ENCODE measurements at places on chromosomes 7 and 10.

DNA sequence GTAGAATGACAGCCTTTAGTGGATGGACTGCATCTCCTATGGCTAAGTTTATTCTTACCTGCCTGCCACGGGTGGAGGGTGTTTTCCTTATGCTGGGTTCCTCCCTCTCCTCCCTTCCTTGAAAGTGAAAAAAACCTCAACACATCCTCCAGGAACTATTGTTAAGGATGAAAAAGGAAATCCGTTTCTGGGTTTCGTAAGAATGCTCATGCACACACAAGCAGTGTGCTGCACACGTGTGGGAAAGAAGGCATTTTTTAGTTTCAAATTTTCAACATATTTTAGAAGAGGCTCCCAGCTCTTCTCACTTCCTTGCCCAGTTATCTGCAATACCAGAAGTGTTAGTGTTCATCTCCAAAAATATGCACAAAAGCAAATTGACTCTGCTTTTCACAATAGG, 90.6 kb downstream of the FAM171A1 start:
- DNase-seq, result no peak

- no peak for DNase-seq
Measured at GRCh38 chr7:134679006-134679405, 32.4 kb downstream of the BPGM start.

GRCh38 chr10:34348917-34349485, 466.1 kb downstream of the PARD3 start:
- no peak for DNase-seq

DNA sequence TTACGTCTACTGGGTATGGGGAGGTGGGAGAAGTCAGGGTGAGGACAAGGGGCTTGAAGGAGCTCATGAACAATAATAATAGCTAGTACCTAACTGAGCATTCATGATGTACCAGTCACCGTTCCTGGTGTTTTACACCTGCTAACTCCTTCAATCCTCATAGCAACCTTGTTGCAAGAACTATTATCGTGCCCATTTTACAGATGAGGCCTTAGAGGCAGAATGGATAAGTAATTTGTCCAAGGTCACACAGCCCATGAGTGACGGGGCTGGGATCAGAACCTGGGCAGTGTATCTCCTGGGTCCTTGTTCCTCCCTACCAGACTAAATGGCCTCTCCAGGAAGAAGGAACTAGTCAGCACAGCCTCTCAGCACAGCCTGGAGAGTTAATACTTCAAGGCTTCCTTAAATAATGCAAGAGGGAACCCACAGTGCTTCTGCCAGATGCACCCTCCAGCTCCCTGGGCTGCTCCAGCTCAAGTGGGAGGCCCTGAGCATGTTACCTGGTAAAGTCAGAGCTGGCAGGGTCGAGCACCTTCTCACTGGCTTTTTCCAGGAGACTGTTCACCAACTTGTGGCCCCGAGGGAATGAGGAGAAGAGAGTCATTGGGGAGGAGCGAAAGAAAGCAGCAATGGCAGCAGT, 28.8 kb downstream of the RRP12 start:
- DNase-seq, result no peak

DNA sequence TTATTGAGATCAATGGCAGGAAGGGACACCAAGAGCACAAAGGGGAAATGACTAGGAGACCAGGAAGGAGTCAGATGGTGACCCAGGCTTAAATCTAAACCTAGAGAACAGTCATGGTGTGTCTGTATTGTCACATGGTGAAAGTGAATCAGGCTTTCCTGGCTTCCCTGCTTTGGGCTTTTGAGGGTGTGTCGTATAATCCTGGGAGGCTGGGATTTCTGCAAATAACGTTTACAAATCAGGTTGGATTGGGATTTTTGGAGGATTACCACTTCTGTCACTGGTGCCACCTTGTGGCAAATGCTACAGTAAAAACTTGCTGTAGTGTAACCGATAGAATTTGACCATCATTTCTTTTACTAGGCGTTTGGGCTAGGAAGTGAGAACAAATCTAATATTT, 502.6 kb downstream of the NRG3 start:
- peak; percentile 9 for DNase-seq

- no peak for DNase-seq
Measured at GRCh38 chr10:128675405-128675804, 549.2 kb upstream of the MKI67 start.

DNA sequence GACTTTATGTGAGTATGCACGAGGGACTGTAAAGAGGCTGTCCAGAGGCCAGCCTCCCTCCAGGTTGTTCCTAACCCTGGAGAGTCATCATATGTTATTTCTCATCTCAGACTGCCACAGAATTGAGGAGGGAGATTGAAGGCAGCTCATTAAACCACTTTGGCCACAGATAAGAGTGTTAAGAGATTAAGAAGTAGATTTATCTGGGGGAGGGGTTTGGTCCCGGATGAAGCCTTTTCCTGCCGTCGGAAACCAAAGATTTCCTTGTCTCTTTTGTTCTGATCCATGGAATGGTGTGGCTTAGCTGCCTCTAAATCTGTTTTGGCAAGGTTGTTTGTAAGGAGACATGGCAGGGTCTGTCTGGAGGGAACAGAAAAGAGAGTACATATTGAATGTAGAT, 338.8 kb downstream of the AUTS2 start:
- no peak for DNase-seq

DNA sequence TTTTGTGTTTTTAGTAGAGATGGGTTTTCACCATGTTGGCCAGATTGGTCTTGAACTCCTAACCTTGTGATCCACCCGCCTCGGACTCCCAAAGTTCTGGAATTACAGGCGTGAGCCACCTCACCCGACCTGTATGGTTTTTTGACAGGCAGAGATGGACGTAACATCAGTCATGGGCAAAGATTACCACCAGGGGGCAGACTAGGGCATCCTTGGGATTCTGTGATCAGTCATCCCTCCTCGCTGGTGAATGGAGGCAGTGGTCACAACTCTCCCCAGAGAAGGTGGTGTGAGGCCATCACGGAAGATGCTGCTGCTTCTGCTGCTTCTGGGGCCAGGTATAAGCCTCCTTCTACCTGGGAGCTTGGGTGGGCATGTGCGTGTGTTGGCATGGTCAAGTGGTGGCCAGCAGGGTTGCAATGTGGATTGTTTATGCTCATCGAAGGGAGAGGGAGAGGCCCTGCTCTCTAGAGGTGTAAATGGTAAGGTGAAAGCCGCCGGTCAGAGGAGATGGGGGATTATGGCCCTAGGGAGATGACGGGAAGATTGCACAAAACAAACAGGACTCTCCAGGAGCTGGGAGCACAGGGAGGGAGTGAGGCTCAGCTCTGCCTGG, 122.7 kb upstream of the PRSS1 start:
- peak; percentile 63 for DNase-seq

GRCh38 chr7:128406314-128407232, 3.2 kb downstream of the IMPDH1 start:
- no peak for DNase-seq

- DNase-seq, result no peak
Measured at GRCh38 chr10:105769248-105770184, 1128.4 kb downstream of the SORCS3 start.

- DNase-seq, result no peak
Measured at GRCh38 chr7:2108501-2109250, 124.1 kb downstream of the MAD1L1 start.

DNA sequence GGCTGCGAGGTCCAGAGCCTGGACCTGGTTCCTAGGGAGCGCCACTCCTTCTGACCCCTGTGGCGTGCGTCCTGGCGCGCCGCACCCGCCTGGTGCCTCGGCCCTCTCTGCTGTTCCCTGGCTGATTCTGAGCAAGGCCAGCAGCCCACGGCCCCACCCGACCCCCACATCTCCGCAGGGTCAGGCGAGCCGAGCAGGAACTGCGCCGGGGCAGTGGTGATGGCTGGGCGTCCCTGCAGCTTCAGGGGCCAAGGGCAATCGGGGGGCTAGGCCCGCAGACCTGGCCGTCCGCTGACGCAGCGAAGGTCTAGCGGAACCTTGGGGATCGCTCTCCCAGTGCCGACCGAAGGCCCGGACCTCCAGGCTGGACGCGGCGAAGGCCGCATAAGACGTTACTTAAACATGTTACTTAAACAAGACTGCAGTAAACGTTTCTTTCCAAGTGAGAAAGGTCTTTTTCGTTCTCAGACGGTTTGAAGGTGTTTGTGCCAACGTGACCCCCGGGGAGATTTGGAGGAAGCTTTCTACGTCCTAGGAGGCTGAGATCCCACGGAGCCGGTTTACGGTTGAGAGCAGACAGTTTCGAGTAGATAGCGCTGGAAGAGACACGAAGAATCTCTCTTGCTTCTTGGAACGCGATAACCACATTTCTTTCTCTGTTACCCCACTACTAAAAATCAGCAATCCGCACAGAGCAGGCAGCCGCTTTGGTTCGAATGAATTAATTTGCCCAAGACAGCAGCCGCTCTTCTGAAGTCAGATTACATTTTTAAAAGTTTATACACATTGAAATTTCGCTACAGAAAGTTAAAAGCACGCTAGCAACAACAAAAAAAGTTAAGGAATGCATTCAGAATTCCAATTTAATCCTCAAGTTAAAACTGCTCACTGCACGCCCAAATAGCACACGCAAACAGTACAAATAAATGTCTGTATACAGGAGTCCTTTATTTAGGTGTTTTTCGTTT, 4.9 kb upstream of the NKX2-3 start:
- no peak for DNase-seq

GRCh38 chr7:105149827-105150226, 135.8 kb downstream of the KMT2E start:
- no peak for DNase-seq

GRCh38 chr10:50410066-50410811, 158.9 kb upstream of the ASAH2 start:
- no peak for DNase-seq

DNA sequence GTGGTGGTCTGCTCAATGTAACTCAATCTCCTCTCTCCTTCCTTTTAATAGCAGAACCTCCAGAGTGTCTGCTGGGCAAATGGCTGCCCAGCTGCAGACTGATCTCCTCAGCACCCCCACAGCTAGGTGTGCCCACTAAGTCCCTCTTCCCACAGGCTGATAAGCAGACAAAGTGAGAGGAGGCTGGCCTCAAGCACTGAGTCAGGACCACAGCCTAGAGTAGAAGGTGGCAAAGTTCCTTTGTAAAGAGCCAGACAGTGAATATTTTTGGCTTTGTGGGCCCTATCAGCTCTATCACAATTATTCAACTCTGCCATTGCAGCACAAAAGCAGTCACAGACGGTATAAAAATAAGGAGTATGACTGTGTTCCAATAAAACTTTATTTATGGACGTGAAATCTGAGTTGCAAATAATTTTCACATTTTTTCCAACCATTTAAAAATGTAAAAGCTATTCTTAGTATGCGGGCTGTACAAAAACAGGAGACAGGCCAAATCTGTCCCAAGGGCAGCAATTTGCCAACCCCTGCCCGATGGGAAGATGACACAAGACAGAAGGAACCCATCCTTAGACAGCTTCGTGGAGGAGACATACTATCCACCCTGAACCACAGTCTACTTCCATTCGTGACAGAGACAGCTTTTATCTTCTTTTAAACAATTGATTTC, 23.4 kb downstream of the JAZF1 start:
- no peak for DNase-seq

DNA sequence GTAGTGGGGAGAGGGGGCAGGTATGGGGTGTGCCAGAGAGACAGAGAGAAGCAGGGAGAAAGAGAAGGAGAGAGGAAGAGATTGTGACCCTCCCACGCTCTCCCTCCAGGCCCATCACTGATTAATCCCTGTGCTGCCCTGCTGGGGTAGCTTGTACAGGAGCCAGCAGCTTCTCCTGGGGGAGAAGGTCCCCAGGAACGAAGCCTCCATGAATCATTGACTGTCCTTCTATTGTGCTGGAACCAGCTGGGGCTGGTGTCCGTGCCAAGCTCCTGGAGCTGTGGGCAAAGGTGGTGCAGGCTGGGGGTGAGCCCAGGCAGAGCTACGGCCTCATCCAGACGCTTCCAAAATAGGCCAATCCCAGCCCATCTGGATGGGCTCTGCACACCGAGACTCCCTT, 20.9 kb downstream of the AQP1 start:
- no peak for DNase-seq

DNA sequence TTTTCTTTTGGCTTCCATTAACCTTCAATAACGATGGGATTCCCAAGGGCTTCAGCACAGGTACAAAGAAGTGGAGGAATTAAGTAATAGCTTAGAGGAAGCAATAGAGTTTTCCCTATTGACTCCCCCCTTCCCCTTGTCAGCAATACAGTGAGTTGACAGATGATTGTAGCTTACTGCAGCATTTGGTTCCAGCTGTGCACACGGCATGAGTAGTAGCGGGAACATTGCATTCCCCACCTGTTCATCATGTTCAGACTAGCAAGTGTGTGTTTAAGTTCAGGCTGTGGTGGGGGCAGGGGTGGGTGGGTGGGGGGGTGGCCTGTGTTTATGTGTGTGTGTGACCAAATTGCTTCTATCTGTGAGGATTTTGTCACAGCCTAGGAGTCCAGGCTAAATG, 4.6 kb upstream of the ADRA2A start:
- no peak for DNase-seq

DNA sequence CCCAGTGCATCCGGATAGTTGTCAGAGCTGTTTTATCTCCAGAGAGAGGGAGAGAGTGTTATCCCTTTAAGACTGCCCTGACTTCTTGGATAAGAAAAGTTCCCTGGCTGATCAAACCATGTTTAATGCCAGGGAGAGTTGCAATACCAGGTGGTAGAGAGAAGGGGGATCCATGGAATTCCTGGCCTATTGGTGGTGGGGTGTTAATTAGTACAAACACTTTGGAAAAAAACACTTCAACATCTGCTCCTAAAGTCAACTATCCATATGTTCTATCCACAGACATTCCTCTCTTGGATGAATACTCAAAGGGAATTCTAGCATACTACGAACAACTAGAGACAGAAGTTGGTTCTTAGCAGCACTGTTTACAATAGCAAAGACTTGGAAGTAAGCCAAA, 307.2 kb downstream of the TCERG1L start:
- no peak for DNase-seq

DNA sequence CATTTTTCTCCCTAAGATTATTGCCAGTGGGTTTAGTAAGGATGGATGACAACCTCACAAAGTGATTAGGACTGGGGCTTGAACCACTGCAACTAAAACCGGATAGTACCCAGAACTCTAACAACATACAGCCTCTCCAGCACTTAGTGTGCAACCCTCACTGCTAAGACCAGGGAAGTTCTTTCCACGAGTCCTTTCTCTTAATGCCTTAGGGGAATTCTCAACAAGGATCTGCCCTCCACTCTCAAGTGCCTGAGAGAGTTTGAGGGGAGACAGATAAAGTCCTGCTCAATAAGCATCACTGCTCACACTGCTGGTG, 104.6 kb downstream of the NRP1 start:
- DNase-seq, result no peak

- DNase-seq, result no peak
Measured at GRCh38 chr10:113226831-113227445, 276.9 kb downstream of the TCF7L2 start.

- peak; percentile 28 for DNase-seq
Measured at GRCh38 chr10:52390388-52390787, 76.3 kb downstream of the DKK1 start.

GRCh38 chr10:31961277-31962074, 32.8 kb upstream of the ARHGAP12 start:
- DNase-seq, result peak; percentile 4

- DNase-seq, result no peak
Measured at GRCh38 chr7:107690611-107691010, 30.0 kb downstream of the SLC26A4 start.

- DNase-seq, result no peak
Measured at GRCh38 chr7:125876431-125876830, 946.8 kb upstream of the POT1 start.
